ENCODE measurements at places on chromosomes 6 and 20.
A peak's percentile ranks its signal among the peaks of the same experiment; 100 is the strongest.

DNA sequence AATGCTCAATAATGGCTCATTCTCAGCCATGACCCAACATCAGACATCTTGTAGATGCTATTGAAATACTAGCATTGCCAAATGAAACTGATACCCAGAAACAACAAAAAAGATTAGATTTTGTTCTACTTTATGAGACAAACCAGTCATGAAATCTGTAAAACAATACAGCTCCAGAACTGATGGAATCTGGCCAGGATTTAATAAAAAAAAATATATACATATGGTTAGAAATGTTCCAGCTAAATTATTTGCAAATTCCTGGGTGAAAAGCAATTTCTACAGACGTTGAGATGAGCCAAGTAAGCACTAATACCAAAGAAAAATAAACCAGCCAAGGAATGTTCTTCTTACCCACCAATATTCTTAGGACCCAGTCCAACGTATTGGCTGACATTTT is 201.3 kb downstream of the EPHA7 start:
- no peak for DNase-seq

GRCh38 chr20:40471261-40471629 is 217.8 kb downstream of the MAFB start:
- DNase-seq: peak; percentile 37

DNA sequence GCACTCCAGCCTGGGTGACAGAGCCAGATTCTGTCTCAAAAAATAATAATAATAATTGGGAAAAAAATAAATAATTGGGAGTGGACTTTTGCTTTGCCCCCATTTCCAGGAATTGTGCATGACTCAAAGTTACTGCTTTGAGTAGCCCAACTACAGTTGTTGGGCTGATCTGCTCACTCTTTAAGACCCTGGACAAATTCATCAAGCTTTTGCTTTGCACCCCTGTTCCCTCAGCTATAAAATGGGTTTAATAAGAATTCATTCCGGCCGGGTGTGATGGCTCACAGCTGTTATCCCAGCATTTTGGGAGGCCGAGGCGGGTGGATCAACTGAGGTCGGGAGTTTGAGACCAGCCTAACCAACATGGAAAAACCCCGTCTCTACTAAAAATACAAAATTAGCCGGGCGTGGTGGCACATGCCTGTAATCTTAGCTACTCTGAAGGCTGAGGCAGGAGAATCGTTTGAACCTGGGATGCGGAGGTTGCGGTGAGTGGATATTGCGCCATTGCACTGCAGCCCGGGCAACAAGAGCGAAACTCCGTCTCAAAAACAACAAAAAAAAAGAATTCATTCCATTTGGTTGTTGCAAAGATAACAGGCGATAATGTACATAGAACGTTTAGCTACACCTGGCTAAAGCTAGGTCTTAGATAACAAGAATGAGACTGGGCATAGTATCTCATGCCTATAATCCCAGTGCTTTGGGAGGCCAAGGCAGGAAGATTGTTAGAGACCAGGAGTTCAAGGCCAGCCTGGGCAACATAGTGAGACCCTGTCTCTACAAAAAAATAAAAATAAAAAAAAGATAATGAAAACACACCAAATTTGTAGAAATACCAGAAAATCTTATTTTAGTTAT is 87.9 kb upstream of the ZNF217 start:
- DNase-seq: no peak

- DNase-seq: peak; percentile 68
These were observed 3.8 kb upstream of the SIRPB1 start for GRCh38 chr20:1623501-1624205.

- DNase-seq: peak; percentile 37
These were observed 241.9 kb downstream of the ADGRB3 start for GRCh38 chr6:68876792-68877493.
